ENCODE measurements at places on chromosomes 12 and 14. TPM values are rescaled to one million over a fixed set of nuclear protein-coding genes. Genes with fewer than 3 reads are reported as not detected.

The C12orf60 gene
- total RNA-seq = 1.8 TPM

GRCh38 chr12:15886372-15887042, 4.3 kb downstream of the STRAP start:
- no peak for DNase-seq

DNA sequence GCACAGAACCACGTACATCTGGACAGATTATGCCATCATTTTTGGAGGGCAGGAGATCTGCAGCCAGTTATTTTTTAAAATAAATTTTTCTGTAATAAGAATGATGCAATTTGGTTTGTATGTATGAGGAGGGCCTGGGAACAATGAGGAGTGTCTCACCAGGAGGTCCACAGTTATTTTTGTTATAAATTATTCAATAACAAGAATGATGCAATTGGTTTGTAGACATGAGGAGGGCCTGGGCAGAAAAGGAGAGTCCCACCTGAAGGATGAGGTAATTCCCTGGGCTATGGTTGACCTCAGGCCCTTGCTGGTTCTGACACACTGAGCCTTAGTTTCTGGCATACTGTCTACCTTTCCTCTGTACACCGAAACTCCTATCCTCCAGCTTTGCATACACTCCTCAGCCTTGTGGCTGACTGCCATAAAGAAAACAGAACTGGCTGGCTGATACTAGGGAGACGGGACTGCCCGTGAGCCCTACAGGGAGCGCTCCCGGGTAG, 9.0 kb upstream of the DCD start:
- no peak for DNase-seq

GRCh38 chr12:97299847-97300246, 162.8 kb upstream of the RMST start:
- DNase-seq = no peak

DNA sequence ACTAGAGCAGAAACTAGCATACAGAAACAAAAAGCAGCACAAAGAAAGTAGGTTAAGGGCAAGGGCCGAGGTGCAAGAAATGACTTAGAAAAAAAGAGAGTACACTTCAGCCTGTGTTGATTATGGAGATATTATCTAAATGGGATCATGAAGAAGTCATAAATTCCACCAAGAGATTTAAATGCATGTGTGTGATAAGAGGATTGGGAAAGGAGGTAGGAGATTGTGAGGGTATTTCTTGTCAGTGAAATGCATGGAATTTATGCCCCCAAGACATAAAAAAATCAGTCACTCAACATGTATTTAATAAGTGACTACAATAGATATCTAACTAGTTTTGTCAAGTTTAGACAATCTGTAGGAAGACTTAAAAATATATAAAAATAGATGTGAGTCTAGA, 976.2 kb upstream of the LRFN5 start:
- peak; percentile 38 for DNase-seq

DNA sequence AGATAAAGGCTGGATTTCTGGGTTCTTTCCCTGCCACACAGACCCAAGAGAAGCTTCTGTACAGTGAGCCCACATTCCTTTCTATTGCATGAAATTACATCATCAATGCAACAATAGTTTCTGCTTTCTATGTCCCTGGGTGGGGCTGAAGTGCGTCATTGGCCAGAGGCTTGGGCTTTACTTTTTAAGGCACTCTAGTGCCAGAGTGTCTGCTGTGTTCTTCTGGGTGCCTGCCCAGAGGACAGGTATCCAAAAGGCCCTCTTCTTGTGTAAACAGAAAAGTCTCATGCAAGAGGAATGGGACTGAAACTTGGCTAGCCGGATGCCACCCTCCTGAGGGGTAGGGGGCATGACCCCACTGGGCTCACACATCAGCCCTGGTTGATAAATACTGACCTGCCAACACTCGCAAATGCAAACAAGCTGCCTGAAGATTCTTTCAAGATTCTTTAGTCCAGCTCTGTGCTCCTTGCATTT, 5.9 kb downstream of the KRT86 start:
- peak; percentile 76 for DNase-seq

DNA sequence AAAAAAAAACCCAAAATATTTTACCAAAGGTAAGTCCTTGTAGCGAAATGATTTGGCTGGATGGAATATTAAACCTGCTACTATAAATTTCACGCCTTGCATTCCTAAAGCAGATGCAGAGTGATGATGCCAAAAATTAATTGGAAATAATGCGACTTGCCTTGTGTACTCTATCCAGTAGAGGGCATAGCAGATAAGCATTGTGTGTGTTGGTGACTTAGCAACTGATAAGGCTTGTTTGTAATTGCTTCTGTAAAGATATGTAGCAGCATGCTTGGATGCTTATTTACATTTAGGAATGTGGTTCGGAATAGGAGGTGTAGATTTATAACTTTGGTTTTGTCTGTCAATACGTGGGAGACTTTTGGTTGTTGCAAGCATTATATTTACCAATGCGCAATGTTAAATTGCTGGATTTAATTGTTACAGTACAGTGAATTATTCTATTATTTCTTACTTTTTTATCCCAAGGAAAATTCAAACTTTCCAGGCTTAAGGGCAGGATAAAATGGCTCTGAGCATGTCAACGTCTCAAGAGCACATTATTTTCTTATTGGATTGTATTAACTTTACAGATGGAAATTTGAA, 80.5 kb downstream of the TMEM260 start:
- no peak for DNase-seq

The REP15 gene
- 2.3 TPM for total RNA-seq

DNA sequence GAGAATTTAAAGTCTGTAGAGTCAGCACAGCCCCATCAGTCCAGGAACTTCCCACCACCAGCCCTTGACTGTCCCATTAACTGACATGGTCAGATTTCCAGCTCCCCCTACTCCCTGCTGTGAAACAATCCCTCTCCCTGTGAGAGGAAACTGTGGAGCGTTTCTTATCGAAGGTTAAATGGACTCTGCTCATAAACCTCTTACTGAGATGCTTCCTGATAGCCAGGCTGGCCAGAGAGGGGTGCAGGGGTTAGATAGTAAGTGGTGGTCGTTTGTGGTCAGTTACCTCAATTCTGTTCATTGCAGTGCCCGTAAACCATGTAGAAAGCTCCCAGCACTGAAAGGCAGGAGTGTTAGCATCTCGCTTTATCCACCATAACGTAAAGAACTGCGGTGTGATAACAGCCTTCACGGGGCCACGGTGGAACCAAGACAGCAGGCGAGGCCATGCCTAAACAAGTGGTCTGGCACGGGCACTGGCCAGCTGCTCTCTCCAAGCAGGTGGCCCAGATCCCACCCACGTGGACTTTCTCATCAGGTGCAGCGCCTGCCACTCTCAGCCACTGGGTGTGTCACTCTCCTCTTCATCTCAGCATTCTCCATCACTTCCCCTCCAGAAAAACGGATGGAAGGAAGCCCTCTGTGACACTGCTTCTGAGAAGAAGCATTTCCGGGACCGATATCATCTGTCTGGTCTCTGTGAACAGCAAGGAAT, 102.2 kb downstream of the FBXL14 start:
- DNase-seq = no peak

GRCh38 chr12:9867531-9867930, 1.6 kb downstream of the CLEC2B start:
- no peak for DNase-seq

DNA sequence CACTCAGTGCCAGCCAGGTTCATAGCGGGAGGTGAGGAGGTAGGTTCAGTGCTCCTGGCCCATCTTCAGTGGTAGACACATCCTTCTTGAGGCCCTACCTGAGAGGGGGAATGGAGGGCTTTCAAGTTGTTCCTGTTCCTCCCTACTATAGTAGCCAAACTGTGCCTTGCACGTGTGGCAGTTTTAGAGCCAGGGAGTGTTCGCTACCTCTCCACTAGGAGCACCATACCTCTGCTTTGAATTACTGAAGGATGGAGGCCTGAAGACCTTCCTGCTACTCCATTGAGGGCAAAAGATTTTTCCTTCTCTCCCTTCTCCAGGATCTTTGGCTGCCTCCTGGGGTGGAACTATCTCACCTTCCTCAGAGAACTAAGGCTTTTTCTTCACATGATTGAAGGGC, 5.9 kb upstream of the ALG10 start:
- DNase-seq = no peak

DNA sequence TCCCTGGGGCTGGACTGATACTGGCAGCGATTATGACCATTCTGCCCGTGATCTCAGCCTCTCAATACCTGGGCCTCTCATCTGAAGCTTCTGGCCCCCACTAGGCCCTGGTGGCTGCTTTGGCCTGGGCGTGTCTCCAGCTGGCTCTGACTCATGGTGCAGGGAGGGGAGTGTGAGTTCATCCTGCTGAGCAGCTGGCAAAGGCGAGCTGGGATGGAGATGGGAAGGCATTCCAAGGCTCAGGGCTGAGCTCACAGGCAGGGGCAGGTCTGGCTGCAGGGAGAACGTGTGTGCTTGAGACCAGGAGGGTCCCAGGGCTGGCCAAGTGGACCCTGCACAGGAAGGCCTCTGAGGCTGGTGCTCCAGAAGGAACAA, 221.8 kb downstream of the TMEM121 start:
- no peak for DNase-seq

DNA sequence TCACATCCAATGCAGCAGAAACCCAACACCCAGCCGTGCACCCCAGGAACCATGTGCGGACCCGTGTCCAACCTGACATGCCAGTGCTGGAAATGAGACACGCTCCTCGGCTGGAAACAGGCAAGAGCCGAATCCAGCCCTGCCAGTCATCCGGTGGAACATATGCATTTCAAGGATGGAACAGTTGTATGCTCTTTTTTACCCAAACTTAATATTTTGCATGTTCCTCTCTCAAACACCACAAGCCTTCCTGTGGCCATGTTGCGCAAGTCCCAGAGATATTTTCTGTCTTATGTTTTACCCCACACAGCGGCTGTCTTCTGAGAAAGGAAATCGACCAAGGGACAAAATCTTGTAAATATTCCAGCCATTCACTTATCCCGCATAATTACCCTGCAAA, 196.9 kb downstream of the BCL11B start:
- DNase-seq = no peak

GRCh38 chr14:102829016-102829548, 51.8 kb downstream of the TRAF3 start:
- no peak for DNase-seq

The CCDC60 gene
- not detected for total RNA-seq

DNA sequence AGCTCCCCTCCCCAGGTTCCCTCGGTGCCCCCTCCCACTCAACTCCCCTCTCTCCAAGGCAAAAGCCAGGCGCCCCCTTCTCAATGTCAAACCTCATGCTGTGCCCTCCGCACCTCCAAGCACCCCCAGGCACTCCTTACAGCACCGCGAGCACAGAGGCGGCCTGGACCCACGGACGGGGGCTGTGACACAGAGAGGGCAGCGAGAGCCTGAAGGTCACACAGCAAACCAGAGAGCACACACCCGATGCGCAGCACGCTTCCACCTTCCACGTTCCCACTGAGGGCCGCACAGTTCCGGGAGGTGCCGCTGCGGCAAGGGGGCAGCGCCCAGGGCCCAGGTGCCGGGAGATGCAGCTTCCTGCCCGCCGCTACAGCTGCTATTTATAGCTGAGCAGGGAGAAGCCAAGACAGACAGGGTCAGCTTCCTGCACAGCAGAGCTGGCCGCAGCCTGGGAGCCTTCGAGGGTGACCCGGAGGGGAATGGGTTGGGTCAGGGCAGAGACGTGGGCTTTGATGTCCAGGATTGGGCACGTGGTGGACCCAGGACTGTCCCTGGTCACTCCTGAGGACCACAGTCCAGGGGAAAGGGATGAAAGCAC, 12.9 kb downstream of the NCOR2 start:
- no peak for DNase-seq

DNA sequence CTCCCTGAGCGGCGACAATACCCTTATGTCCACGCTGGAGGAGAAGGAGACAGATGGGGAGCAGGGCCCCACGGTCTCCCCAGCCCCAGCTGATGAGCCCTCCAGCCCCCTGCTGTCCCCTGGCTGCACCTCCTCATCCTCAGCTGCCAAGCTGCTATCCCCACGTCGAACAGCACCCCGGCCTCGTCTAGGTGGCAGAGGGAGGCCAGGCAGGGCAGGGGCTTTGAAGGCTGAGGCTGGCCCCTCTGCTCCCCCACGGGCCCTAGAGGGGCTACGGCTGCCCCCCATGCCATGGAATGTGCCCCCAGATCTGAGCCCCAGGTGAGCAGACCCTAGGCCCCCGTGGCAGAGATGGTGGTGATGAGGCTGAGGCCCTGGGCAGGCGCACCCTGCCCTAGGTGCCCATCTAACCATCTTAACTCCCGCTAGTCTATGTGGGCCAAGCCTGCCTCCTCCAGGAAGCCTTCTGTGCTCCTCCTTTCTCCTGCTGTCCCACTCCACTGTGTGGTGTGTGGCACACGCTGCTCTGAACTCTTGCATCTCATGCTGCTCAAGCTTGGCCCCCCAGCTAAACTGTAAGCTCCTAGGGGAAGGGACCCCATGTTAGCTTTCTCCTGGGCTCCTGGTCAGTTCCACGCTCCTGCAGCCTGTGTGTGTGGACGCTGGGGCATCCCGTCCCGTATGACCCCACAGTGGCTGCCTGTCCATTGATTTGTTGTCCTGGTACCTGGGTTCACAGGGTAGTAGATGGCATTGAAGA, 12.1 kb downstream of the MCRS1 start:
- no peak for DNase-seq

The NOS1 gene
- not detected for total RNA-seq

GRCh38 chr14:105937253-105938054, 411.1 kb downstream of the TMEM121 start:
- no peak for DNase-seq

The RHEBL1 gene
- total RNA-seq = 2.5 TPM

GRCh38 chr14:71536927-71537772, 395.1 kb upstream of the RGS6 start:
- no peak for DNase-seq

The LRRK2 gene
- 0.11 TPM for total RNA-seq

The RAD9B gene
- total RNA-seq = 3.8 TPM

DNA sequence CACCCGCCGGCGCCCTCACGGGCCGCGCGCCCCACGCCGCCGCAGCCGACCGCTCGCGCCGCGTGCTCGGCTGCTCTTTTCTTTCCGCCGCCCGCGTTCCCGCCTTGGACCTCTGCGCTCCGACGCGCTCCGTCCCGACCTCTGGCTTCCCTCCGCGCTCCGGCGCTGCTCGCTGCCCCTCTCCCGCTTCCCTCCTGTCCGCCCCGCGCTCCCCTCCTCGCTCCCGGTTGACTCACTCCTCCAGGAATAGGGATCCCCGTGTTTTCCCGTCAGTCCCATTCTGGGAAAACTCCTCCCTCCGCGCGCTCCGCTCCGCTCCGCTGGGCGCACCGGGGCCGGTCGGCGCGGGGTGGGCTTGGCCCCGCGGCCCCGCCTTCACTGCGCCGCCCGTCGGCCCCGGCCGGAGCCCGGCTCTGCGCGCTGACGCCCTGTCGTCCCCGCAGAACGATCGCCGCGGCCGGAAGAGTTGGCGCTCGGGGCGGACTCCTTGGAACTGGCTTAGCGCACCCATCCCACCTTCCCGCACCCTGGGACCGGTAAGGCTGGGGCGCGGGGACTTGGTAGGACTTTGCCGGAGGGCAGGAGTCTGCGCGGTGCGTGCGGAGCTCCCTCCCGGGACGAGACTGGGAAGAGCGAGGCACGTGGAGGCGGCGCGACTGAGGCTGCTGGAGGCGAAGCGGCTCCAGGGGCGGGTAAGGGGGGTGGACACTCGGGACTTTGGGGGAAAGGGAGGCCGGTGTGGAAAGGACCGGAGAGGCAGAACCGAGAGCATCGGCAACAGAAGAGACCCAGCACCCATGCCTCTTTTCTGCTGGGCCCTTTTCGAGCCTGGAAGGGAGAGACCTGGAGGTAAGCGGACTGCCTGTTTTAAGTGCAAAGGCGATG, 550 bp downstream of the TEAD4 start:
- DNase-seq = peak; percentile 81

The CFAP54 gene
- total RNA-seq = 0.14 TPM

GRCh38 chr14:73786636-73787485, 64.8 kb upstream of the PTGR2 start:
- peak; percentile 55 for DNase-seq

GRCh38 chr14:93564918-93565317, 134.2 kb downstream of the UNC79 start:
- DNase-seq = no peak

Measured in Caco-2 (cell line).